ENCODE measurements at places on chromosomes 5 and 9.

DNA sequence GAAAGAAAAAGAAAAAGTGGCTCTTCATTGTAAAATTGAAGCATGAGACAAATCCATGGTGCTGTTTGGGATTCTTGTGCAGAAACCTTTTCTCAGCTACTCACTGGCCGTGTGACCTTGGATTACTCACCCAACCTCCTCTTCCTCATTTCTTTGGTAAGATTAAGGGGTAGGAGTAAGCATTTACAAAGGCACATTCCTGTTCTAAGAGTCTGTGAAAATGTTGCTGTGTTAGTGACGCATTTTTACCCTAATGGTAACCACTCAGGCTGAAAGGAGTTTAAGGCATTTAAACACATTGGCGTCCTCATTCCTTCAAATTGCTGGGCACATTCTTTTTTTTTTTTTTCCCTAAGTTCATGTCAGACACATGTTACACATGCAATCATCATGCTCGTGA is 4.3 kb downstream of the RAI14 start:
- peak overlapping the region; percentile 8 for H3K27ac ChIP-seq
- peaks cover 19% of the 10 kb centered on the region for H3K4me1 ChIP-seq
- H3K4me3 ChIP-seq, result no peak overlapping the region

GRCh38 chr9:87836951-87837705 is 45.5 kb upstream of the SPATA31E1 start:
- no peak overlapping the region for H3K27ac ChIP-seq
- no peaks in the 10 kb centered on the region for H3K4me1 ChIP-seq
- no peak overlapping the region for H3K4me3 ChIP-seq
- H3K36me3 ChIP-seq, result no peaks in the 10 kb centered on the region
- no peak for DNase-seq

- no peak overlapping the region for H3K27ac ChIP-seq
- no peak for DNase-seq
- H3K4me1 ChIP-seq, result peaks cover 20% of the 10 kb centered on the region
Observed at GRCh38 chr9:133954862-133955529, 37.1 kb downstream of the VAV2 start.

DNA sequence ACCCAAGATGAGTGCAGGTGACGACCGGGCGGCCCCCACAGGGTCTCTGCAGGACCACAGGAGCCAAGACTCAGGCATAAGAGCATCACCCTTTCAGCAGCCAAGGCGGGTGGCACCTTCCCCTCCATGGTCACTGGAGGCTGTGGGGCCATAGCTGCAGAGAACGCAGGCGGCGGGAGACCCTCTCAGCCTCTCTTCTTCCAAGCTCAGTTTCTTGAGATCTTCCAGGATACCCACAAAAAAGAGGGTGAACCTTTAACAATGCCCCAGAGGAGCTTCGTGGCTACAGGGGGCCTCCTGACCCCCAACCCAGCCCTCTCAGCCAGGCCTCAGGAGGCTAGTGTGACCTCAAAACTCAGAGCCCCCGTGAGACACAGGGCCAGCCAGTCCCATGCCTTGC is 5.8 kb upstream of the TBC1D9B start:
- no peak overlapping the region for H3K4me3 ChIP-seq
- H3K36me3 ChIP-seq, result no peaks in the 10 kb centered on the region
- peak overlapping the region; percentile 3 for H3K27ac ChIP-seq

- no peak for DNase-seq
- H3K27ac ChIP-seq, result no peak overlapping the region
- no peaks in the 10 kb centered on the region for H3K36me3 ChIP-seq
Observed at GRCh38 chr5:95374061-95374460, 17.1 kb upstream of the FAM81B start.

GRCh38 chr9:109011231-109011671 is 2.0 kb downstream of the CTNNAL1 start:
- DNase-seq, result no peak
- peak overlapping the region; percentile 96 for H3K27ac ChIP-seq
- H3K4me1 ChIP-seq, result peaks cover 42% of the 10 kb centered on the region
- H3K4me3 ChIP-seq, result peak overlapping the region; percentile 85

DNA sequence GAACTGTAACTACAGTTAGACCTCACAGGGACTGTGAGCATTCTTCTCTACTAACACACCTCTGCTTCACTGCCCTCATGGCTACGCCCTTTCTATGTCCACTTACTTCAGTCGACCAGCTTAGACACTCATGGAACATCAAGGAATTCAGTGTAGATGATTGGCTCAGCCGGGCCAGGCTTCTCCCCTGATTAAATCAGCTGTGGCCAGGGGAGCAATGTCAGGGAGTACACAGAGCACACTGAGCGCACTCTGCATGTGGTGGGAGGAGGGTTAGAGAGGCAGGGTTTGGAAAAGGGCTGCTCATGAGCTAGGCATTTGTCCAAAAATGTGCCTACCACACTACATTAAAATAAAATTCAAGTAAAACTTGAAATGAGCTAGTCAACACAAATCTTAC is 400.5 kb downstream of the ARRDC3 start:
- H3K27me3 ChIP-seq, result no peaks in the 10 kb centered on the region
- no peaks in the 10 kb centered on the region for H3K36me3 ChIP-seq
- no peak overlapping the region for H3K4me3 ChIP-seq
- H3K27ac ChIP-seq, result peak overlapping the region; percentile 43

DNA sequence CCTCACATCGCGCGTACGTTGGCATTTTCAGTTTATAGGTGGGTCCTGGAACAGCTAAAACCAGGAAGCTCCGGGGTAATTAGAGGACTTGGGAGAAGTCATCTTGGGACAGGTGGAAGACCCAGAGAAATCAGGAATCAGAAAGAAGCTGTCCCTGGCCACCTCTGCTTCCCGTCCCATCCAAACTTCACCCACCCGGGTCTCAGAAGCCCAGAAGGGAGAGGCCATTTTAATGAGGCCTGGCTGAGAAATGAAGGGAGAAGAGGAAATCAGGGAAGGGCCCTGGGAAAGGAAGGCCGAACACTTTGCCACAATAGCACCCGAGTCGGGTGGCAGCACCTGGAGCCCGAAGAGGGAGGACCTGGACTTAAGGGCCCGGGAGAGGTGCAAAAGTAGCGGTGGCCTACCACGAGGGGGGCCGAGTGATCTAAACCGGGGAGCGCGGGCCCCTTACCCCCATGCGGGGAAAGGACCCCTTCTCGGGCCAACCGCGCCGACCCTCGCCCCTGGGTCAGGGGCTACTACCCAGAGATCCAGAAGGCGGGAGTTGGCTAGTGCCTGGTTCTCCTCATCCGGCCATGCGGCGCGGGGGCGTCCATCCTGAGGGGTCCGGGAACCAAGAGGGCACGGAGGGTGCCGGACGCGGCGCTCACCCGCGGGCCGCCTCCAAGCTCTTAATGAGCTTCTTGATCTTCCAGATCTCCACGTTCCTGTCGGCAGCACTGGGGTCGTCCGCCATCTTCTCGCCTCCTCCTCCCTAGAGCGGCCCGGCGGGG is 668 bp downstream of the ETF1 start:
- no peak for DNase-seq
- H3K36me3 ChIP-seq, result peaks cover 48% of the 10 kb centered on the region
- peak overlapping the region; percentile 67 for H3K27ac ChIP-seq
- H3K27me3 ChIP-seq, result no peaks in the 10 kb centered on the region
- peaks cover 41% of the 10 kb centered on the region for H3K4me1 ChIP-seq
- H3K4me3 ChIP-seq, result peak overlapping the region; percentile 84

GRCh38 chr9:101376111-101376848 is 8.5 kb downstream of the BAAT start:
- no peaks in the 10 kb centered on the region for H3K36me3 ChIP-seq
- no peak overlapping the region for H3K27ac ChIP-seq
- H3K4me1 ChIP-seq, result no peaks in the 10 kb centered on the region
- DNase-seq, result no peak

GRCh38 chr9:109101810-109102209 is 17.9 kb downstream of the TMEM245 start:
- DNase-seq, result no peak
- H3K27me3 ChIP-seq, result no peaks in the 10 kb centered on the region
- H3K4me1 ChIP-seq, result peaks cover 35% of the 10 kb centered on the region

GRCh38 chr5:138458856-138459255 is 6.4 kb upstream of the EGR1 start:
- no peaks in the 10 kb centered on the region for H3K4me1 ChIP-seq
- no peak for DNase-seq
- H3K36me3 ChIP-seq, result no peaks in the 10 kb centered on the region
- H3K27me3 ChIP-seq, result no peaks in the 10 kb centered on the region

DNA sequence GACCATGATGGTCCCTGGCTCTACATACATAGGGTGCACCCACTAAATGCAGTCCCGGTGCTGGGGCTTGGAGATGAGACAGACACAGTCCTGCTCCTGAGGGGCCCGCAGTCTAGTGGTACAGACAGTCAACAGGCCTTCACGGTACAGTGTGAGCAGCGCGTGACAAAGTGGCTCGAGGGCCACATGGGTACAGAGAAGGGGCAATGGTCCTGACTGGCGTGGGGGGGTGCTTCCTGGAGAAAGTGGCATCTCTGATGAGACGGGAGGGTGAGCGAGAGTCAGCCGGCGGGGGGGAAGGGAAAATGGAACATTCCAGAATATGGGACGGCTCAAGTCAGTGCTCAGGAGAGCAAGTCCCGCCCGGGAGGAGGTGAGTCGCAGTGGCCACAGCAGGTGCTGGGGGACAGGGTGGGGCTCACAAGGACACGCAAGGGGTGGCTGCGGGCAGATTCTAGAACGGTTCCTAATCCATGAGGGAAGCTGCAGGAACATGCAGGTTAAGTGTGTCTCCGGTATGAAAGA is 38.0 kb downstream of the WHRN start:
- no peak for DNase-seq
- H3K27ac ChIP-seq, result no peak overlapping the region
- H3K36me3 ChIP-seq, result no peaks in the 10 kb centered on the region
- no peaks in the 10 kb centered on the region for H3K27me3 ChIP-seq
- H3K4me3 ChIP-seq, result no peak overlapping the region

GRCh38 chr5:21818370-21818720 is 1034.8 kb downstream of the CDH12 start:
- H3K4me3 ChIP-seq, result no peak overlapping the region
- H3K4me1 ChIP-seq, result peaks cover 7% of the 10 kb centered on the region
- no peaks in the 10 kb centered on the region for H3K36me3 ChIP-seq

DNA sequence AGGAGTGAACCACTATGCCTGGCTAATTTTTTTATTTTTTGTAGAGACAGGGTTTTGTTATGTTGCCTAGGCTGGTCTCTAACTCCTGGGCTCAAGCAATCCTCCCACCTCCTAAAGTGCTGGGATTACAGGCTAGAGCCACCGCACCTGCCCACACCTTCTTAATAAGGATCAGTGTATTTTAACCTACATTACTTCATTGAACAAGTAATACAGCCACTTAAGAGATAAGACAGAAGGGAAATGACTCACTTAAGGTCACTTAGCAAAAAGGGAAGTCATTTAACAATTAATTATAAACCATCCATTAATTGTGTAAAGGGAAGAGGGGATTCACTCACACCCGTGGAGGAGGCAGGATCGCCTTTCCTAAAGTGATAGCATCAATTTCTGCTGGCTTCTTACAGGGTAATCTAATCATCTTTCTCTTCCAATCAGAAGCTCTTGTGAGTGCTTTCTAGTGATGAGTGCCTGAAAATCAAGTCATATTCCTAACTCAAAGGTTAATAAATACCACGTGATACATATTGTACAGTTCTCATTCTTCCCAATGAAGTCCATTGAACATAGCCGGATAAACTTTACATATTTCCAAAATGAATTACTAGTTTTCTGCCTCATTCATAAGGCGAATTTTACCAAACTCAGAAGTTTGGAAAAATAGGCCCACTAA is 3.5 kb downstream of the FBXW11 start:
- H3K4me1 ChIP-seq, result peaks cover 29% of the 10 kb centered on the region
- no peaks in the 10 kb centered on the region for H3K36me3 ChIP-seq
- no peak overlapping the region for H3K27ac ChIP-seq
- DNase-seq, result no peak
- H3K4me3 ChIP-seq, result no peak overlapping the region

- no peaks in the 10 kb centered on the region for H3K27me3 ChIP-seq
- no peak overlapping the region for H3K27ac ChIP-seq
- H3K4me3 ChIP-seq, result no peak overlapping the region
- no peaks in the 10 kb centered on the region for H3K36me3 ChIP-seq
Observed at GRCh38 chr5:147751156-147751830, 31.2 kb downstream of the JAKMIP2 start.

DNA sequence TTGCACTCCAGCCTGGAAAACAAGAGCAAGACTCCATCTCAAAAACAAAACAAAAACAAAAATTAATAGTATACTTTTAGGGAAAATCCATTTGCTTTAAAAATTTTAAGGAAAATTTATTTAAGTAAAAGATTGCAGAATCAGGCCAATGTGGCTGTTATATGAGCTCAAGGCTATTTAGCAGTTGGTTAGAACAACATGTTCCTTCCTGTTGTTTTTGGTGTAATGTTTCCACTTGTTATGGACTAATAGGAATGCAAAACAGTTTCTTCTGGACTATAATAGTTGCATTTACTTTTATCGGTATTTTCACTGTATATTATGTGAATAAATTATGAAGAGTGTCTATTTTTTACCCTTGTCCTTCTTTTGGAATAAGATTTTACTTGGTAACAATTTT is 3.0 kb upstream of the CDC42SE2 start:
- no peak for DNase-seq
- no peak overlapping the region for H3K4me3 ChIP-seq
- H3K4me1 ChIP-seq, result peaks cover 37% of the 10 kb centered on the region
- H3K36me3 ChIP-seq, result no peaks in the 10 kb centered on the region
- no peaks in the 10 kb centered on the region for H3K27me3 ChIP-seq

GRCh38 chr9:134172198-134173126 is 8.1 kb upstream of the RNU6ATAC start:
- H3K4me1 ChIP-seq, result no peaks in the 10 kb centered on the region
- no peak overlapping the region for H3K27ac ChIP-seq
- H3K36me3 ChIP-seq, result no peaks in the 10 kb centered on the region
- H3K4me3 ChIP-seq, result no peak overlapping the region
- peaks cover 5% of the 10 kb centered on the region for H3K27me3 ChIP-seq

GRCh38 chr9:132078699-132079356 is 839 bp downstream of the MED27 start:
- DNase-seq, result no peak
- peak overlapping the region; percentile 58 for H3K4me3 ChIP-seq
- peaks cover 37% of the 10 kb centered on the region for H3K36me3 ChIP-seq
- H3K27ac ChIP-seq, result peak overlapping the region; percentile 33
- peaks cover 16% of the 10 kb centered on the region for H3K4me1 ChIP-seq

DNA sequence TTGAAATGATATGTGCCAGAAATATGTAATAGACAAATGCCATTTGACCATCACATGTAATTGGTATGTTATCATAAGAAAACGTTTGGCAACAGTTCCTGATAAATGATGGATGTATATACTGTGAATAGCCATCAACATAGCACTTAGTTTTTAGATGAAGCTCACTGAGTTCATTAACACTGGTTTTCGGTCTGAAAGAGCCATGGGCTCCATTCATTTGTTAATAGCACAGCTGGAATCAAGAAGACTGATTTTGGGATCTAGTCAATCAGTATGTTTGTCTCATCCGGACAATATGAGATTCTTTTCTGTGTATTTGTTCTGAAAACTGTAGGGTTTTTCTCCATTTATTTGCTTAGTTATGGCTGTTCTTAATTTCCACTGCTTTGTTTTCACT is 413.5 kb upstream of the CLINT1 start:
- H3K36me3 ChIP-seq, result no peaks in the 10 kb centered on the region
- no peaks in the 10 kb centered on the region for H3K4me1 ChIP-seq
- DNase-seq, result no peak
- no peaks in the 10 kb centered on the region for H3K27me3 ChIP-seq
- H3K4me3 ChIP-seq, result no peak overlapping the region

- no peak for DNase-seq
- H3K27ac ChIP-seq, result peak overlapping the region; percentile 39
- no peaks in the 10 kb centered on the region for H3K27me3 ChIP-seq
- H3K4me1 ChIP-seq, result peaks cover 16% of the 10 kb centered on the region
- no peak overlapping the region for H3K4me3 ChIP-seq
Observed at GRCh38 chr5:109833946-109834345, 144.2 kb downstream of the MAN2A1 start.

- H3K36me3 ChIP-seq, result no peaks in the 10 kb centered on the region
- no peaks in the 10 kb centered on the region for H3K27me3 ChIP-seq
- no peak overlapping the region for H3K27ac ChIP-seq
- H3K4me1 ChIP-seq, result no peaks in the 10 kb centered on the region
- H3K4me3 ChIP-seq, result no peak overlapping the region
Observed at GRCh38 chr5:26737348-26738265, 300.8 kb downstream of the CDH9 start.

All from RWPE2 (cell line).